Suppressor macrophage treated with lipopolysaccharide for 1 hour (primary cell): ENCODE measurements at places on chromosomes 13 and 19.

GRCh38 chr13:65943708-65944107 is 1286.4 kb downstream of the PCDH9 start:
- DNase-seq = no peak

DNA sequence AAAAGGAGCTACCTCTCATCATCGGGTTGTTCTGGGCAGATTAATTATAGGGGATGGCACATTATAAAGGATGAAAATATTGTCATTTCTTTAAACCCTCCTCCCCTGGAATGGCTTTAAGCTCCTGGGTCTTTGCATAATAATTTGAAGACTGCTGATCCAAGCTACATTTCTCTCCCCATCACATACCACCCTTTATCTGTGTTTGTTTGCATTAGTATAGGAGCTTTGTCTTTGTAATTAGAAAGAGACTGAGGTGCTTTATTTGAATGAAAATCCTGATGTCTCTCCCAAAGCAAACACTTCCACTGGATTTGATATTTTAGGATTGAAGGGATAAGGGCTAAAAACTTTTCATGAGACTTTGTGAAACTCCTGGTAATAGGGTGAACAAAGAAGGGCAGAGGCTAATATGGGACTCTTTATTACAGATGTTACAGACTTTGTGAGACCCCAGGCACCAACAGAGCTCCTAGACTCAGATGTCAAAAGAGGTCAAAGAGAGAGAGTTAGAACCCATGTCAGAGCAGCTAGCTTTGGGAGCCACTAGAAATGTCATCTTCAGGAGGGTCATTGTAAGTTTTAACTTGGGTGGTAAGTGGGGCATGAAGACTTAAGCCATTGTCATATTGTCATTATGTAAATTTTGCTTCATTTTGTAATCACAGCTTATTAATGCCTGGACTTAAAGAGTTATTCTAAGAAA is 75.3 kb upstream of the RXFP2 start:
- DNase-seq = no peak

- DNase-seq = peak; percentile 11
Measured at GRCh38 chr19:52638601-52639000, 446 bp upstream of the ZNF83 start.

- no peak for DNase-seq
Measured at GRCh38 chr19:53907690-53908089, 1.4 kb upstream of the CACNG7 start.

DNA sequence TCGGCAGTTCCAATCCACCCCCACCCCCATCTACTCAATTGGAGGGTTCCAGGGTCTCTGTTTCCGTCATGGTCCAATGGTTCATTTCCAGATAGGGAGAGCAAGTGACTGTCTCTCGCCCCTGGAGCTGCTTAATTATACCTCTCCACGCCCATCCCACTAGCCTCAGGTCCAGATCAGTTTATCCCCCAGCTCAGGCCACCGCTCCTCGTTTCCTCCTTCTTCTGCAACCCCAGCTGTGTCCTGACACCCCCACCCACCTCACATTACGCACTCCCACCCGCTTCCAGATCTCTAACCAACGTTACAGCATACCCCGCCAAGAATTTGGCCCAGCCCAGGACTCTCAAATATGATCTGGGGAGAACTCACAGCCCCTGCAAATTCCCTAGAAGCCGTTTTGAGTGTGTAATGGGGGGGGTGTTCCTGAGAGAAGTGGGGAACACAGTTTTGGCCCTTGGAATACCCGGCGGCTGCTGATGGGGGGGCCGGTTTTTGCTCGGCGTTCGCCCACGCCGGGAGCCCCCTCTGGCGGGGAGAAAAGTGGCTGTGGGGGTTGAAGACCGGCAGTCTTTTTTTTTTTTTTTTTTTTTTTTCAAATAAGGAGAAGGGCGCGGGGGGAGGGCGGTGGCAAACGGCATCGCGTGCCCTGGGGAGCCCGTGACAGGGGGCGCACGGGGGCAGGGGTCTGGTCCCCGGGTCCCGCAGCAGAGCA is 1.7 kb upstream of the PDE4A start:
- no peak for DNase-seq

DNA sequence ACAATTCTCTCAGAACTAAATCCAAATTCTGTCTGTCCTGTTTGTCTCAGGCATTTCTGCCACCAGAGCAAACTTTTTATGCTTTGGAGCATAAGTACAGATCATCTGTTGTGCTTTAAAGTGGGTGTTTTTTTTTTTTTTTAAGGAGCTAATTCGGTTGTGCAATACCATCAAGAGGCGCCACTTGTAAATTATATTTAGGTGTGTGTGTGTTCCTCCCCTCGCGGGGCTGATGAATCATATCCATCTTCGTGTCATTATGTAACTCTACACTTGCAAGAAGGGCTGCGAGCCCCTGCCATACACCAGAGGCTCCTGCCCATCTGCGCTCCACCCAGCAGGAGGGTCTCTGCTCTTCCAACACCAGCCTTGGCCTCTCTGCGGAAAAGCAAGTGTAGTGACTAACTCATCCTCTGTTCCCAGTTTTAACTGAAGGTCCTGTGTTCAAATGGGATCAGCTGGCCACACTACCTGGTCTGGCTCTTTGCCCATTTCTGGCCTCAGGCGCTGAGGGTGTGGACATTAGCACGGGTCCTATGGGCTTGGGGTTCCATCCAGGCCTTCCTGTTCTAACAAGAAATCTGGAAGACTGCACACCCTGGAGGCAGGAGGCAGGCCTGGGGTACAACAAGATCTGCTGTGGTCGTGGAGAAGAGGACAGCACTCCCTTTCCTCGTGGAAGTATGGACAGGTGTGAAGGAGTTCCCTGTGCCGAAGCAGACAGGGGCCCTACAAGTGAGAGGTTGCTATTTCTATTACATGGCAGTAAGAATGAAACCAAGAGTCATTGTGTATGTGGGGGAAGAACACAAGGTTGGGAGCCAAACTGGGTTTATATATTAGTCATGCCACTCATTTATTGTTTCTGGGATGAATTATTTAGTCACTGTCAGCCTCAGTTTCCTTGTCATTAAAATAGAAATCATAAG is 96.1 kb upstream of the MBNL2 start:
- DNase-seq = no peak
